ENCODE measurements at places on chromosomes 5 and 9.
A peak's percentile ranks its signal among the peaks of the same experiment; 100 is the strongest.

DNA sequence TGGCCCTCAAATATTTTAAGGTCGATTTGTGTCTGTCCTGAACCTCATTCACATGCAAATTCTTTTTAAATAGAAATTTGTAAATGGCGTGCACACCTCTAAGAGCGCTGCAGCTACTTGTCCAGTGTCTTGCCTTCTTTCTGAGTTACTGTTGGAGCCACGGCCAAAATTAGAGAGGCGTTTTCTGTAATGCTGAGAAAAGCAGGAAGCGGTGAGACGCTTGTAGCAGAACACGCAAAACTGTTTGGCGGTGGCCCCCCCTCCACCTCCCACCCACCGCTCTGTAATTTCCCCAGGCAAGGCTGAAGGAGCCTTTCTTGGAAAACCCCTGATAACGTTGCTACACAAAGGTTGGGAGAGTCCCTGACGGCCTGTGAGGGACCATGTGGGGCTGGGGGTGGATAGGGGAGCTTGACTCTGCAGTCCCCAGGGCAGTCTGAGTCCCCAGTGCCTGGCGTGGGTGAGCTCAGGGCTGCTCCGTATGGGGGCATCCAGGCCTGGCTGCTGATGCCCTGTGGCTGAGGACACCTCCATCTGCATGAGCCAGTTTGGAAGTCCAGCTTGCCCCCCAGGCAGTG lies 96.5 kb downstream of the GADD45G start:
- DNase-seq = no peak

- DNase-seq = no peak
Measured at GRCh38 chr9:133126697-133127339, 5.8 kb upstream of the RALGDS start.

GRCh38 chr9:135520916-135521607 lies at the start of gene LCN1:
Gene LCN1, plus strand, starts transcription at chr9:135521440. Its CDS starts 58 bp downstream, at chr9:135521498.
- no peak for DNase-seq

DNA sequence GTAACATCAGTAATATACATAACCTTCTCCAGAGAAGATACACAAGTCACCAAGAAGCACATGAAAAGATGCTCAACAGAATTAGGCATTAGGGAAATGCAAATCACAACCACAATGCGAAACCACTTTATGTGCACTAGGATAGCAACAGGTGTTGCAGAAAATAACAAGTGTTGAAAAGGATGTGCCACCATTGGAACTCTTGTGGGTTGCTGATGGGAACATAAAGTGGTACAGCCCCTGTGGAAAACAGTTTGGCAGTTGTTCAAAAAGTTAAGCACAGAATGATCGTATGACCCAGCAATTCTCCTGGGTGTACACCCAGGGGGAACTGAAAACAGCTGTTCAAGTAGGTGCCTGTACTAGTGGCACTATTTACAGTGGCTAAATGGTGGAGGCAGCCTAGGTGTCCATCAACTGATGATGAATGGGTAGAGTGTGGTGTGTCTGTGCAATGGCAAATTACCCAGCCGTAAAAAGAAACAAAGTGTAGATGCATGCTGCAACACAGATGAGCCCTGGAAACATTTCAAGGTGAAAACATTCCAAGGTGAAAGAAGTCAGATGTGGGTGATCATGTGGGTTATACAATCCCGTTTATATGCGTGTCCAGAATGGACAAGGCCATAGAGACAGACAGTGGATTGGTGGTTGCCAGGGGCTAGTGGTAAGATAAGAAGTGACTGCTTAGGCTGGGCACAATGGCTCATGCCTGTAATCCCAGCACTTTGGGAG lies 27.2 kb downstream of the CCDC69 start:
- no peak for DNase-seq

GRCh38 chr5:135645336-135646180 lies 66.8 kb upstream of the CXCL14 start:
- DNase-seq = no peak

DNA sequence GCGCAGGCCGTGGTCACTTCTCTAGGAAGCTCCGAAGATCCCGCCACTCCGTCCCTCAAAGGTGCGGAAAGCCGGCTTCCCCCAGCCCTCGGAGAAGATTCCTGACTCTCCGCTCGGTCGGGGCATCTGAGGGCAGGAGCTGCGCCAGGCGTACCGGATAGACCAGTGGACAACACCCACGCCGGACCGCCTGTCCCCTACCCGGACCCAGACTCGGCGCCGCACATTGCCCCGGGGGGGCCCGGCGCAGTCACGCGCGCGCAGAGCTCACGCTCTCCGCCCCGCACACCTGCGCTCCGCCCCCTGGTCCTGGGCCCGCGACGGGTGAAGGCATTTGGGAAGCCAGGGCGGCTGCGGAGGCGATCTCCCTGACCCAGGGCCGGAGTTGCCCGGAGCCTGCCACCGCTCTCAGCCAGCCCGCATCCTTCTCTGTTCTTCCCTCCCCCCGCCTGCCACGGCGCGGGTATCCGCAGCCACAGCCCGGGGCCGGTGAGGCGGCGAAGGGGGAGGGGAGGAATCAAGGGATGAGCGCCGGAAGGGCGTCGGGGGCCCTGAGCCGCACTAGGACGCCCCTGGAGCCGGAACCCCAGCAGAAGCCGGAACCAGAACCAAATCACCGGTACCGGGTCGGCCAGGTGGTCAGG lies 448 bp downstream of the RELL2 start:
- peak; percentile 64 for DNase-seq

DNA sequence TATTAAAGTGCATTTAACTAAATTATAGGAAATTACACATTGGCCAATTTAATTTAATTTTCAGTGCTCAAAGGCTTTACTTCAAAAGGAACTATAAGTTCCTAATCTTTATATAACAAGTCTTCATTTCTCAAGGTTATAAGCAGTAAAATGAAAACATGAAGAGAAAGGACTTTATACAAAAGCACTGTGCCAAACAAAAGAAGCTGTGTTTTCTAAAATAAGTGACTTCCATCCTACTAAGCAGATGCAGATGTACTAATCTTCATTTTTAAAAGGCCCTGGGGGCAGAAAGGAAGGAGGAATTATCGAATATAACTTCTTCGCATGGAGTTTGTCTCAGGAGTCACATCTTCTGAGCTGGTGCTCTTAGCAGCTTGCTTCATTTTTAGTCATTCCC lies 81.4 kb downstream of the SHC3 start:
- no peak for DNase-seq

GRCh38 chr5:64690417-64691151 lies at the start of gene SHISAL2B:
Gene SHISAL2B, plus strand, starts transcription at chr5:64690503. Its CDS starts 121 bp downstream, at chr5:64690624.
- DNase-seq = no peak

- DNase-seq = no peak
Measured at GRCh38 chr5:27462936-27463335, 424.6 kb upstream of the CDH9 start.

DNA sequence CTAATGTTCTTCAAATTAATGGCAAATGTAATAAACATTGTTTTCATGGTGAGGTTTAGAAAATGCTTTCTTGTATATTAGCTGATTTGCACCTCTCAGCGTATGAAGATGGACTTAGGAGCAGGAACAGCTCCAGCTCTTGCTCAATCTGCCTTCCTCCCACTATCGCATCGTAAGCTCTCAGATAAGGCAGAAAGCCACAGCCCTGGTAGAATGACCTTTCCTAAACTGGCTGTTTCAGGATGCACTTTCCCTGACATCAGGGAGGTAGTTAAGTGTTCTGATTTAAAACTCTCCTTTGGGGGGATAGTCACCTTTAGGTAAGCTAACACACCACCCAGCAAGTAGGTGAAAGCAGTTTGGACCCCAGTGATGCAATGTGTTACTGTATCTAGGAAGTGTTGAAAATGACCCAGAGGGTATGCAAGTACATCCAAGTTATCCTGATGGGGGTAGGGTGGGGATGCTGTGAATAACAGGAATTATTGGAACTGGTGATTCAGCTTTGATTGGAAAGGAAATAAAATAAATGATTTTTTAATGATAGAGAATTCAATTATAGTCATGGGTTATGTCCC lies 72.3 kb downstream of the LMNB1 start:
- no peak for DNase-seq

DNA sequence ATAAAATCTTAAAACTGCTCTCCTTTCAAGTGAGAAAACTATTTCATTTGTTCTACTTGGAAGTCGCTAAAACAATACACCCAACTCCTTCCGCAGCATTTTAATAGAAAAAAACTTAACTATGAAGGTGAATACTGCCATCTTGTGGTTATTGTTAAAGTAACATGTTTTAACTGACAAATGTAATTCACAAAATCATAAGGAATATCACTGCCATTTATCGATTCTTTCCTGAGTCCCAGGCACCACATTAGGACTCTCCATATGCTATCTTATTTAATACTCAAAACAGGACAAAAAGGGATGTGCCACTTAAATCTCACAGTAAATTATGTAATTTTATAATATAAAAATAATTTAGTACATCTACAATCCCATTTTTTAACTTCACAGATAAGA lies 130.5 kb upstream of the ITGA1 start:
- DNase-seq = no peak

DNA sequence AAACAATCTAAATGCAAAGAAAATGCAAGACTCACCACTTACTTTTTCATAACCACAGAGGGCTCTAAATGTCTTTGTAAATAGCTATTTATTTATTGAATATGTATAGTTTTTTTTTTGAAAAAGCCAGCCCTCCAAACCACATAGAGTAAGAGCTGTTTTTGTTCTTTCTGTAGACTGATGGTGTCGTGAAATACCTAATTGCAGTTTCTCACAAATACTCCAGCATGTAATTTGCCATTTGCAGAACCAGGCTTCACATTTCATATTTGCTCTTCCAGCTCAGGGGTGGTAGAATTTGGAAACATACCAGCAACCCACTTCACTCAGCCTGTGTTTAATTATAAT lies 159.8 kb downstream of the TMC1 start:
- DNase-seq = no peak

GRCh38 chr5:137078171-137078665 lies 420.9 kb downstream of the SPOCK1 start:
- no peak for DNase-seq

- DNase-seq = no peak
Measured at GRCh38 chr5:52784737-52785136, 3.0 kb upstream of the ITGA1 start.

- no peak for DNase-seq
Measured at GRCh38 chr9:137969008-137969407, 91.4 kb downstream of the CACNA1B start.

GRCh38 chr9:127873223-127873691 lies 4.2 kb downstream of the AK1 start:
- no peak for DNase-seq

DNA sequence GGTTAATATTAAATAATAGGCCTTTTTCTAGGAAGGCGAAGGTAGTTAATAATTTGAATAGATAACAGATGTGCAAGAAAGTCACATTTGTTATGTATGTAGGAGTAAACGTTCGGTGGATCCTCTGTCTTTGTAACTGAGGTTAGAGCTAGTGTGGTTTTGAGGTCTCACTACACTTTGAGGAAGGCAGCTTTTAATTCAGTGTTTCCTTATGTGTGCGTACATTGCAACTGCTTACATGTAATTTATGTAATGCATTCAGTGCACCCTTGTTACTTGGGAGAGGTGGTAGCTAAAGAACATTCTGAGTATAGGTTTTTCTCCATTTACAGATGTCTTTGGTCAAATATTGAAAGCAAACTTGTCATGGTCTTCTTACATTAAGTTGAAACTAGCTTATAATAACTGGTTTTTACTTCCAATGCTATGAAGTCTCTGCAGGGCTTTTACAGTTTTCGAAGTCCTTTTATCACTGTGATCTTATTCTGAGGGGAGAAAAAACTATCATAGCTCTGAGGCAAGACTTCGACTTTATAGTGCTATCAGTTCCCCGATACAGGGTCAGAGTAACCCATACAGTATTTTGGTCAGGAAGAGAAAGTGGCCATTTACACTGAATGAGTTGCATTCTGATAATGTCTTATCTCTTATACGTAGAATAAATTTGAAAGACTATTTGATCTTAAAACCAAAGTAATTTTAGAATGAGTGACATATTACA lies 45.7 kb downstream of the TGFBR1 start:
- DNase-seq = no peak

Data from vagina (tissue), 2 donors.